ENCODE measurements at places on chromosomes 4 and X.

- DNase-seq: no peak
These were observed 218.2 kb downstream of the BANK1 start for GRCh38 chr4:102008711-102009110.

GRCh38 chr4:613126-613525, 12.2 kb upstream of the PDE6B start:
- DNase-seq: no peak

DNA sequence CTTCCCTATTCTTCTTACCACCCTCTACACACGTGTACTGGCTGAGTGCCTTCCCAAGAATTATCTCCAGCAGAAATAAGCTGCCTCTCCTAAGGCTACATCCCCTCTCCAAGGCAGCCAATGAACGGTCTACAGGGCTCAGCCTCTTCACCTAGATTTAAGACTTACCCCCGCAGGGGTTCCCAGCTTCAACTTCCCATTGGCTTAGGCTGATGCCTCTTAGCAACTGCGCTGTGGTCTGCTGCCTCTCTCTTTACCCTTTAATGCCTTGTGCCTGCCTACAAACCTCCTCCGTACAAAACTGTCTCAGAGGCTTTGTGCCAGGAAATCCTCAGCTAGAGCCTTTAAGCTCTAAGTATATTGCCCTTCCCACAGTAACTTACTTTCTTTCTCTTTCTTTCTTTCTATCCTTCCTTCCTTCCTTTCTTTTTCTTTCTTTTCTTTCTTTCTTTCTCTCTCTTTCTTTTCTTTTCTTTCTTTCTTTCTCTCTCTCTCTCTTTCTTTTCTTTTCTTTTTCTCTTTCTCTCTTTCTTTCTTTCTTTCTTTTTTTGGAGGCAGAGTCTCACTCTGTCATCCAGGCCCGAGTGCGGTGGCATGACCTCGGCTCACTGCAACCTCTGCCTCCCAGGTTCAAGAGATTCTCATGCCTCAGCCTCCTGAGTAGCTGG, 15.1 kb upstream of the PIGA start:
- DNase-seq: peak; percentile 2

DNA sequence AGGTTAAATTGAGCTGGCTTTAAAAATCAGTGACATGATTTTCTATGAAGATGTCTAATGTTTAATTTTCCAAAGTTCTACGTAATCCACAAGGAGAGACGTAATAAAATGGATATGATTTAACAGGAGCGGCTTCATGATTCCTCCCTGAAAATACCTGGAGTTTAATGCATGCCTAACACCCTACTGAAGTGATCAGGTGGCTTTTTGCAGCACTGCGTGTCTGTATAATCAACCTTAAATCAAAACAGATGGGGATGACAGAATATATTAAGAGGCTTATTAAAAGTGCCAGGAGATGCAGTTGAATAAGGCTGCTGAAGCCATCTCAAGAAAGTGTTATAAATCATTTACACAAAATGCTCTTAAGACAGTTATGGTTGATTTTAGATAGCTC, 112.4 kb upstream of the TLR3 start:
- DNase-seq: no peak

DNA sequence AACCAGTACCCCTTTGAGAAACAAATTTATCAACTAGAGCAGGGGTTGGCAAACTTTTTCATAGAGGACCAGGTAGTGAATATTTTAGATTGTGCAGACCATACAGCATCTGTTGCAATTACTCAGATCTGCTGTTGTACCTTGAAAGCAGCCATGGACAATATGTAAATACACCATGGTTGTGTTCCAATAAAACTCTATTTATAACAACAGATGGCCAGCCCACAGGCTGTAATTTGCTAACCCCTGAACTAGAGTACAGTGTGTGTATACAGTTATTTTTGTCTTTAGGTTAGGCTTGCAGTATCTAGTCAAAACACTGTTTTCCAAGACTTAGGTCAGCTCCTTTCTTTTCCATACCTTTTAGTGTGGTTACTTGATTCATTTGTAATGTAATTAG, 54.4 kb downstream of the PHKA1 start:
- no peak for DNase-seq

GRCh38 chr4:146498291-146498690, 23.4 kb downstream of the SLC10A7 start:
- DNase-seq: no peak

Measured in germinal center (tissue), 1 donor.